ENCODE measurements at places on chromosomes 3 and 15.

DNA sequence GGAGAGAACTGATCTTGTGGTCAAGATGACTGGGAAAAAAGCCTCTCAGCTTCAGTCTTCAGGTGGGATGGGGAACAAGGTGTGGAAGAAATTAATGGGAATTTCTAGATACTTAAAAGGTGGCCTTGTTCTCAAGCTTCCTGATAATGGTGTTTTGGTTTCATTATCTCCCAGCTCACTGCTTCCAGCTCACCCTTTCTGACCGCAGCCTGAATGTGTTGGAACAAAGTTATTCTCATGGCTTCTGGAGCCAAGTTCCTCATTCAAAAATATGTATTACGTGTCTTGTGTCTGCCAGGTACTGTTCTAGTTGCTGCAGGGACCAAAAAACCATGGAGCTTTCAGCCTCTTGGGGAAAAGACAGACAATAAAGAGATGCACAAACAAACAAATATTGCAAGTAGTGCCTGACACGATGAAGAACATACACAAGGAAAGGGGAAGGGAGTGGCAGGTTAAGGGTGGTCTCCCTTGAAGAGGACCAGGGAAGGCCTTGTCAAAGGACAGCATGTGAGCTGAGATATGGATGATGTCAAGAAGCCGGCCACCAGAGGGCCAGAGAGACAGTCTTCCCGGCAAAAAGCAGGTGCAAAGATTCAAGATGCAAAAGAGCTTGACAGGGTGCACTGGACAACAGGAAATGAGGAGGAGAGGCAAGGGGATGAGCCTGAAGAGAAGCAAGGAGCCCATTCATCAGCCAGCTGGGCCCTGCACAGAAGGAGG, 35.5 kb downstream of the ARRDC4 start:
- no peak for DNase-seq

DNA sequence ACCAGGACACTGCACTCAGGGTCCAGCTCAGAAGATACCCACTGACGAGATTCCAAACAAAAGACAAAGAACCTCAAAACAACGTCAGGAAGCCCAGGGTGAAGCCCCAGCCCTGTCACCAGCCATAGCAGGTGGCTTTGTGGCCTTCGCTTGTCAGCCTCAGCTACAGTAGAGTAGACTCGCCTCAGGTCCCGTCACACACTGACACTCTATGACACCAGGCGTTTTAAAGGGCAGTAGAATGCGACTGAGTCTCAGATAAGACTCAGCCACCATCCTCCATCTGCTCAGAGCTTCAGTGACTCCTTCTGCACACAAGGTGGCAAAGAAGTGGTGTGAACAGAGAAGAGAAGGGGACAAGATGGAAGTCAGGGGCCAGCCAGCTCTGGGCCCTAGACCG, 12.8 kb downstream of the RBPMS2 start:
- no peak for DNase-seq

GRCh38 chr3:190017521-190018288, 103.0 kb downstream of the P3H2 start:
- no peak for DNase-seq

- DNase-seq = no peak
Measured at GRCh38 chr3:69339760-69340159, 46.1 kb downstream of the FRMD4B start.

DNA sequence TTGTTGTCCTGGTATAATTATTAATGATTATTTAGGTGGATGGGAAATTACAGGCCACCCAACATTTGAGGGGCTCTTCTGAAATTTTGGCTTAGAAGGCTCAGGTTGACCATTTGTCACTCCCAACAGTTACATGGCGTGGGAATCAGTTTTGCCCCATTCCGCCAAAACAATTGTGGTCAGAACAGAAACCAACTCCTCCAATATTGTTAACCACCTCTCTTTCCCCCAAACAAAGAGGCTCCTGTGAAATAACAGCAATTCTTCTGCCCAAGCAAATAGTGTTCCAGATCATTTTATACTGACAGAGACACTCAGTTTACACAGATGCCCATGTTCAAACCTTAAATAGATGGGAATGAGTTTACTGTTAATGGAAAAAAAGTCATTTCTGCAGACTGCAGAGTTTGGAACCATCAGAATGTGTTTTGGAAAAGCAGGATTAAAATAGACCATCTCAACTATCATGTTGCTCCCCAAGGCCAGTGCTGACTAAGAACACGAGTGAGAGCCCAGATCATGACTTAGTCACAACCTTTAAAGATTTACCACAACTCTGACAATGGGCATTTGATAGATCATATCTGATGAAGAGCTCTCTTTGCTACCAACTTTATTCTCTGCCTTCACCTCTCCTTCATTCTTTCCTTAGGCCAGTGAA, 102.1 kb downstream of the DUT start:
- DNase-seq = peak; percentile 31

- no peak for DNase-seq
Measured at GRCh38 chr3:113625834-113626233, 70.6 kb downstream of the USF3 start.

DNA sequence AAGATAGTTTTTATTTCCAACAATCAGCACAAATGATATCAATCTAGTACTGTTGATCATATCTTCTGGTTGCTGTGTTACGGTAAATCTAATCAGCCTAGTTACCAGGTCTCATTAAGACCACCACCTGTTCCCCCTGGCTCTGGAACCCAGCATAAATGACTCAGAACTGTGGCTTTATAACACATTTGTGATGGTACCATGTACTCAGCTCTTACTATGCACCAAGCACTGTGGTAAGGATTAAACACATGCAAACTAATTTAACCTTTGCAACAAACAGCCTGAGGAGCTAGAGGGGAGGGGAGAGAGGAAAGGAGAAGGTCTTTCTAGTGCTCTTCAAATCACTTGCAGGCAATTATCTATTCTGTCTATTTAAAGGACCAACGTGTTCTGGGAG, 173.9 kb upstream of the LMCD1 start:
- no peak for DNase-seq

All from GM13977 (cell line).